Stimulated activated CD4-positive, alpha-beta T cell treated with anti-CD3 and anti-CD28 coated beads, Interleukin-15, amount 100 ng/mL, for 1 hour (primary cell): ENCODE measurements at places on chromosomes 16 and 17.
A peak's percentile ranks its signal among the peaks of the same experiment; 100 is the strongest.

GRCh38 chr16:83995754-83996153 is 27.7 kb downstream of the NECAB2 start:
- DNase-seq: no peak

DNA sequence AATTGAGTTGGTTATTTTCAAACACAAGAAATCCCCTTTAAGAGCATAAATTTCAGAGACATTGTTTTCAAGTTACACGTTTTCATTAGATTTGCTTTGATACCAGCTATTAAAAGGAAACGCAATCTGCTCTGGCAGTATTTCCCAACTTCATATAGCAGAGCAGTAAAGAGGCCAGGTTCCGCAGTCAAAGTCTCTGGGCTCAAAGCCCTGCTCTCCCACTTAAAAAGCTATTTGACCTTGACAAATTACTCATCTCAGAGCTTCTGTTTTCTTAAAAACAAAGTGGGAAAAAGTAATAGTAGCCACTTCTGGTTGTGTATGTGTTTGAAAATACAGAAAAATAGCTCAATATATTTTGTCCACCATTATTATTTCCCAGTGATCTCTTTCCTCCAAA is 89.7 kb upstream of the CDYL2 start:
- DNase-seq: no peak

- no peak for DNase-seq
These were observed 42.9 kb upstream of the KSR1 start for GRCh38 chr17:27413315-27413714.

GRCh38 chr17:78390241-78391050 is 12.0 kb downstream of the PGS1 start:
- no peak for DNase-seq

GRCh38 chr16:4320571-4321137 is 4.8 kb downstream of the GLIS2 start:
- no peak for DNase-seq

DNA sequence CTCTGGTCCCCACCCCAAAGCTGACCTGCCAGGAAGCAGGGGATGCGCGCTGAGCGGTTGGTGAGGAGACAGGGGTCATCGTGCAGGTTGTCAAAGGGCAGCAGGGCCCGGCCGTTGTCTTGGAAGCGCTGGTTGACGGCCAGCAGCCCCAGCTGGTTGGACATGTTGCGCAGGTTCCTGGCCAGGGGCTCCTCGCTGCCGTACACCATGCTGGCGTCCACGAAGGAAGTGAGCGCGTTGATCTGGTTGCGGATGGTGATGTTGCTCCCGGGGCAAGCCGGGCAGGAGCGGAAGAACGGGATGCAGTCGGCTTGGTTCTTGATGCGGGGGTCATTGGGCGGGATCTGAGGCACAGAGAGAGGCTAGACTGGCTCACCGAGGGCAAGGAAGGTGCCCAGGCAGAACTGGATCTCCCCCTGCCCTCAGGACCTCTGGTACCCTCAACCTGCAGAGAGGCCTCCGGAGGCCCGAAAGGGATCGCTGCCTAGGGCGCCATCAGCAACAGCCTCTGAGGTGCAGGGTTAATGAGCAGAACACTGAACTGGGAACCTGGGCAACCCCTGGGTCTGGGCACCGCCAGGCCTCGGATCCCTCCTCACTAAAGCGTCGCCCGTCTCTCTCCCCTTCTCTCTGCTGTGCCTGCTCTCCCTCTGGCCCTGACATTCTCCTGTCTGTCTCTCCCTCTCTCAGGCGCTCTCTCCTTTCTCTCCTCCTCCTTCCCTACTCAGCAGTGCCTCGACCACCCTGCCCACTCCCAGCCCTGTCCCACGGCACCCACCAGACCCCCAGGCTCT is 2.7 kb downstream of the MPO start:
- no peak for DNase-seq

- no peak for DNase-seq
These were observed 6.8 kb upstream of the FLYWCH1 start for GRCh38 chr16:2904922-2905240.

- DNase-seq: no peak
These were observed 131.0 kb downstream of the MRTFB start for GRCh38 chr16:14202095-14202494.

DNA sequence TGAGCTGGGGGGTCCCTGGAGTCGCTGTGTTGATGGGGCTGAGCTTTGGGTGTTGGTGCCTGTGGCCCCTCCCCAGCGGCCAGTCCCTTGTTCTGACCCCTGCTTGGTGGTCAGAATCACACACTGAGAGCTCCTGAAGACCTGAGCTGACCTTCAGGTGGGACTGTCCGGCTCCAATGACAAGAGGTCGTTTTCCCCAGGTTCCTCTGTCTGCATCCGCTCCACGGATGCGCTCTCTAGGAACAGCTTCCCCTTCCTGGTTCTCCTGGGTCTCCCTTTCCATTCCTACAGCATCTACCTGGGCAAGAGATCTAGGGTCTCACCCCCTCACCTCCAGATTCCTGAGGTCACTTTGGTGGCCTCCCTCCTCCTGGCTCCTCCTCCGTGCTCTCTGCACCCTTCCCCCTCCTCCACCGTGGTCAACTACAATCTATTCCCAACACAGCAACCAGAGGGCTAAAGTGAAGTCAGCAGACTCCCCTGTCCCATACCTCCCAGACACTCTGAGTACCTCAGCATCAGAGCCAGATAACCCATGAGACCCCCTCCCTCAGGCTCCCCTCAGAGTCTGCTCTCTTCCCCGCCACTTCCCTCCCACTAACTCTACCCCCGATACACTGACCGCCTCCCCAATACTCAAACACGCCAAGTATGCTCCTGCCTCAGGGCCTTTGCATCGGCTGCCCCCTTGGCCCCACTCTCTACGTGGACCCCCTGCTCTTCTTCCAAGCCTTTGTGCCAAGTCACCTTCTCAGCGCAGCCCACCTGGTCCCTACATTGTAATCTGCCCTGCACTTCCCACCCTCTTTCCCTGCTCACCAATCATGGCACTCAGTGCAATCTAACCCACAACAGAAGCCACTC is 9.0 kb upstream of the SEC14L5 start:
- DNase-seq: no peak

- no peak for DNase-seq
These were observed 498 bp downstream of the SMYD4 start for GRCh38 chr17:1829216-1829591.

DNA sequence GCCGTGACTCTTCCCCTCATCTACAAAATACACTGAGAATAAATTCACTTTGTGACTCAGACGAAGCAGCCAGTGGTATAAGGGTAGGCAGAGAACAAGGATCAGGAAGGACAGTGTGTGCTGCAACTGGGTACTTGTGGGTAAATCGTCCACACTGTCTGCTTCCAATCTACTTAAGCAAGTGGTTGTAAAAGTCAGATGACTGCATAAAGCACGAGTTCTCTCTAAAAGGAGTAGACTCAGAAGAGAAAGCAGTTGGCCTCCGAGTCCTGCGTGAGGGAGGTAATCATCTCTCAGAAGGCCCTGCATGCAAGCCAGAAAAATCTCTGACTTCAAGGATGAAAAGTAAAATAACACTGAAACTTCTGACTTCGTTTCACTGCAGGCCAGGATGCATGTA is 43.1 kb downstream of the ANKFY1 start:
- no peak for DNase-seq

DNA sequence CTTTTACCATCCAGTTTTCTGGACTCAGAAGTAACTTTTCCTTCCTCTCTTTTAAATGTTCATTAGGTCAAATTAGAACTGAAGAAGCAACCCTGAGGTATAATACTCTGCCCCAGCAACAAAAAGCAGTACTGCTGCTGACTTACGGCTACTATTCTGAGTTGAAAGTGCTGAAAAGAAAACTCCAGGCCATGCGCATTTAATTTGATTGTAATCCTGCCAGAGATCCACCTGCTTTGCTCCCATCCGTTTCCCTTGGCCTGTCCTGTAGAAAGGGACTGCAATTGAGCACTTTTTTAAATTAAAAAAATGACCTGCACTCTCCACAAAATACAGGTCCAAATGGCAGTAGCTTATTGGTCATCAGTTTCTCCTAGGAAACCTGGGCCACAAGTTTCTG is 61.6 kb downstream of the PITPNC1 start:
- no peak for DNase-seq

DNA sequence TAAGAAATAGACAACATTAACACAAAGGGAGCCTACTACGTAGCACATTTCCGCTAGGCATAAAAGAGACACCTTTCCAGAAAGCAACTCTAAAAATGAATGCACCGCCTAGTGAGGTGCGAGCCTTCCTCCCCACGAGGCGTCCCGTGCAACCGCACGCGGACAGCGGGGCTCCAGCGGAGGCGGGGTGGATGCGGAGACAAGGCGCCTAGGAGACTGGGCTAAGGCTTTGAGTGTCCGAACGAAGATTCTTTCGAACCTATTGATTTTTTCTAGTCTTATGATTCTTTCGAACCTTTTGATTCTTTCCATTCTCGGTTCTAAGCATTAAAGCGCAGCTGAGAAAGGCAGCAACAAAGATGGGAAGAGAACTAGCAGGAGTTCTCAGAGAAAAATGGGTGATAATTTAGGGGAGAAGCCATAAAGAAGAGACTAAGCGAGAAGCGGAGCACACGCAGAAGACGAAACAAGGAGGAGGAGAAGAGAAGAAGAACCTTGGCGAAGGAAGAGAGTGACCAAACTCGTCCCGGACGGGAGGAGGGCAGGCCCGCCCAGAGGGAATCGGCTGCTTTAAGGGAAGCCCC is 394 bp upstream of the CPD start:
- DNase-seq: peak; percentile 30

DNA sequence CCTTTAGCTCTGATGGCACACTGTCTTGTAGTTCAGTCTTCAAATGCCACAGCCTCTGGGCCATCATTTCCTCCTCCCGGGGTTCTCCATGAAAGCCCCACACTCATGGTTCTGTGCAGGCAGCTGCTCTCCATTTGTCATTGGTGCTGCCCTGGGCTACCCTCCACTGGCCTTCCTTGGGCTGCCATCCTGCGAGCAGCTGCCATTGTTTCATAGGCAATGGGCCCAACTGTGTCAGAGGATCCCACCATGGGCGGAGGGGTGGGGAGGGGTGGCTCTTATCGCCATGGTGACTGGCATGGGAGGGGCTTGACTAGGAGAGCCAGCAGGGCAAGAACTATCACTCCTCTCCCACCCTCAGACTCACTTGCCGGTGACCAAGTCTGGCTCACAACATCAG is 38.6 kb upstream of the BRD7 start:
- DNase-seq: no peak

- no peak for DNase-seq
These were observed 152.7 kb upstream of the ERCC4 start for GRCh38 chr16:13767215-13767614.

- peak; percentile 39 for DNase-seq
These were observed 2.5 kb upstream of the CDYL2 start for GRCh38 chr16:80806927-80807340.

- DNase-seq: no peak
These were observed 10.5 kb downstream of the FAM83G start for GRCh38 chr17:18993905-18994526.

GRCh38 chr16:57862698-57863433 is 60.6 kb upstream of the KIFC3 start:
- DNase-seq: no peak

DNA sequence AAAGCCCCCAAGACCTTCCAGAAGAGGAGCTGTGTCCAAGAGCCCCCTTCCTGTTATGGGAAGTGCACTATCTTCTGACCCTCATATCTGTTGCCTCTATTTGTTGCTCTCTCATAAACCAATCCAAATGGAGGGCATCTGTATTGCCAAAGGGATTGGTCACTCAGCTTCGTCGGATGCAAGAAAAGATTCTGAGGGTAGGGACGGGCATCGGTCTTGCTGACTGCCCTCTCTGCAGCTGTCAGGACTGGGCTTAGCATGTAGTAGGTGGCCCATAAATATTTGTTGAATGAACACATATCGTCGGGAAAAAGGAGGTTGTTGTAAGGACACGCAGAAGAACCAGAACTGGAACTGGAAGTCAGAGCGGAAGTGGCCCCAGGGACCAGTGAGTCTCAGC is 44.1 kb downstream of the CCDC42 start:
- DNase-seq: no peak

DNA sequence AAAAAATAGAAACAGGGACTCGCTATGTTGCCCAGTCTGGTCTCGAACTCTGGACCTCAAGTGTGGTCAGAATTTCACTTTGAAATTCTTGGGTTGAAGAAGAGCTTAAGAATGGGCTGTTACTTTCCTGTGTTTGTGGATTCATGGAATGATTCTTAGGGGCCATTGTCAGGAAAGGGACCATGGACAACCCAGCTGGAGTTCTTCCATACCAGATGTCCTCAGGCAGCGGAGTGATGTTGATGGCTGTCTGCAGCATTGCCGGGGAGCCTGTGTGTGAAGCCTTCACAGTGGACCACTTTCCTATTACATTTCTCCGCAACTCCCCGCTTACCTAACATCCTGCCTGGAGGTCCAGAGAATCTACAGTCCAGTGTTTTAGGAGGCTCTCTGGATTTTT is 145.9 kb downstream of the CLEC16A start:
- no peak for DNase-seq

GRCh38 chr16:77790912-77791311 is 2.5 kb downstream of the VAT1L start:
- no peak for DNase-seq

DNA sequence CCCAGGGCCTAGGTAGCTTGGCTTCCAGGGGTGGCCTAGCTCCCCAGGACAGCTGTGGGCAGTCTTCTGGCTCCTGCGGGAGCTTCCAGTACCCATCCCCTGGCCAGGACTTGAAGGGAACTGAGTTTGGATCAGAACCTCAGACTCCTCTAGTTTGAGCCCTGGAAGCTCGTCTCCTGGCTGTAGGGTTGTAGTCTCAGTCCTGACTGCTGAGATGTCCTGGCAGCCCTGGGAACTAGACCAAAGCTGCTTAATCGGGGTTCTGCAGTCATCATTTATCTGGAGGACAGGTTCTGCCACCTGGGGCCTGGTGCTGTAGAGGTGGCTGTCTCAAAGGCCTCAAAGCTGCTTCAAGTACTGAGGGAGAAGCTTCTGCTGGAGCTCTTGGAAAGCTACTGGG is 163.7 kb downstream of the WSCD1 start:
- DNase-seq: no peak

- no peak for DNase-seq
These were observed 279.5 kb upstream of the ASIC2 start for GRCh38 chr17:33572615-33573014.

DNA sequence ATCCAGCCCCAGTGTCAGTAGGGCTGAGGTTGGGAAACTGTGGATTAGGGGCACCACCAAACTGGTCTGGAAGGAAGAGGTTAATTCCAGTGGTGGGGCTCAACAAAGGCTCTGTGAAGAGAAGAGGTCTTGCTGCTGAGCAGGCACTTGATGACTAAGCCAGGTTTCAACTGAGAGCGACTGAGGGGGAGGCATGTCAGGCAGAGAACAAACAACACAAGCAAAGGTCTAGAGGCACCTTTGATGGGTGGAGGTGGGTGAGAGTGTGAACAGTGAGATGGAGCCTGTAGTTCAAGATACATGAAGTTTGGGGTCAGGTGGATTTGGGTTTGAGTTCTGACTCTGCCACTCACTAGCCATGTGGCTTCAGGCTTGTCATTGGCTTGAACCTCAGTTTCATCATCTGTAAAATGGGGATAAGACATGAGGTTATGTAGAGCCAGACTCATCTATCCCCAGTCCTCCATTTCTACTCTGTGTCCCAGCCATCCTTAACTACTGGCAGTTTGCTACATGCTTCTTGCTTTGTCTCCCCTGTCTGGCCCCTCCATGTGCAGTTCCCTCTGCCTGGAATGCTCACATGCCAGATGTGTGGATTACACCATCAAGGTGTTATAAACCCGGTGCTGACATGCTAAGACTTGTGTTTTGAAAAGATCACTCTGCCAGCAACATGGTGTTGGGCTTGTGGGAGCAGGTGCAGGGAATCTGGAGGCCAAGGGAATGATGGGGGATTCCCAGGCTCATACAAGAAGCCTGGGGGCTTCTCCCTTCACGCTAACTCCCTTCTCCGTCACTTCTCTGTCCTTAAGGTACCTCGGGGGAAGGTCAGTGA is 3.0 kb upstream of the RMI2 start:
- DNase-seq: no peak

- DNase-seq: no peak
These were observed 8.3 kb downstream of the TEX2 start for GRCh38 chr17:64254755-64255154.
